ENCODE measurements at places on chromosomes 13 and 19. TPM values are rescaled to one million over a fixed set of nuclear protein-coding genes. Genes with fewer than 3 reads are reported as not detected.

ASF1B gene
- total RNA-seq: 0.14 TPM

FXYD7 gene
- not detected for total RNA-seq

SYDE1 gene
- 46.6 TPM for total RNA-seq

ZNF546 gene
- 5.8 TPM for total RNA-seq

CATSPERD gene
- total RNA-seq: not detected

LRG1 gene
- 13.5 TPM for total RNA-seq

DNA sequence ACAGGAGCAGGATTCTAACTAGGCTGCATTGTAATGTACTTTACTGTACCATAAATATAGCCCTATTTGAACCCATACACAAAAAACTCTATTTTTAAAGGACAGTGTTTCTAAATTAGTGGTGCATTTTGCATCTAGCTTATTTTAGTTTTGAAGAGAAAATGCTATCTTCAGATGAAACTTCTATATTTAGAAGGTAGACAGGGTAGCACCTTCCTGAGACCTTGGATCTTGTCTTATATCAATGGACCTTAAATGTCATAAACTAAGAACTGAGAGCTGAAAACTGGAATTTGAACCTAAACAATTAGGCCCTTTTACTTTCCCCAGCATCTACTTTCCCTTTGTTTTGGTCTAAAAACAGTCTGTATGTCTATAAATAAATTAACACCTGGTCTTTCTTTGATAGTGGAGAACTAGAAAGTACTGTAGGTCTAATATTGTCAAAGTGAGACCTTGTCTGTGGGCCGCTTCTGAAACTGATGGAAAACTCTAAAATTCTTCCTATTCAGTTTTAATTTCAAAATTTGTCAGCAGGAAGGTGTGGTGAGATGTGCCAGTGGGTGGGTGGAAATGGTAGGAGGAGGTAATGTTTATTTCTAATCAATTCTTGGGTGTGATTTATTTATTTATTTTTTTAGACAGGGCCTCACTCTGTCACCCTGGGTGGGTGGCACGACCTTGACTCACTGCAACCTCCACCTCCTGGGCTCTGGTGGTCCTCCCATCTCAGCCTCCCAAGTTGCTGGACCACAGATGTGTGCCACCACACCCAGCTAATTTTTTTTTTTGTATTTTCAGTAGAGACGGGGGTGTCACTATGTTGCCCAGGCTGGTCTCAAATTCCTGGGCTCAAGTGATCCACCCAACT lies 10.1 kb downstream of the COG3 start:
- DNase-seq: no peak
- H3K4me1 ChIP-seq: no peaks in the 10 kb centered on the region
- H3K27ac ChIP-seq: no peak overlapping the region
- H3K27me3 ChIP-seq: no peaks in the 10 kb centered on the region
- no peak overlapping the region for H3K4me3 ChIP-seq
- no peaks in the 10 kb centered on the region for H3K36me3 ChIP-seq

DNA sequence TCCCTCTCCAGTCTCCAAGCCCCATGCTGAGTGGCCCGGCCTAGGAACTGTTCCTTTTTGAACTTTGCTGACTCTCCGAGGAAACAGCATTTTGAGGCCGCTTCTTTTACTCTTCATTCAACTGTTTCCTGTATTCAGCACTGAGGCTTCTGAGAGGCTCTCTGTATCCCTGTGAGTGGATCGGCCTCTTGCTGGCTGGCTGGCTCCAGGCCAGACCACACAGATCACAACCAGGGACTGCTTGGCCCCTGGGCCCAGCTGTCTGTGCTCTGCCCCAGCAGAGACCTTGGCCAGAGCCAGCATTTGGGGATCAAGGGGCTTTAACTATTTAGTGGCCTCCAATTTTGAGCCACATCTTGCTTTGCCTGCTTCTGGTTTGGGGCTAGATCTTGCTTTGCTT lies 75.6 kb upstream of the KL start:
- H3K27ac ChIP-seq: no peak overlapping the region
- no peaks in the 10 kb centered on the region for H3K36me3 ChIP-seq
- no peak overlapping the region for H3K4me3 ChIP-seq
- H3K27me3 ChIP-seq: no peaks in the 10 kb centered on the region
- no peaks in the 10 kb centered on the region for H3K4me1 ChIP-seq

DNA sequence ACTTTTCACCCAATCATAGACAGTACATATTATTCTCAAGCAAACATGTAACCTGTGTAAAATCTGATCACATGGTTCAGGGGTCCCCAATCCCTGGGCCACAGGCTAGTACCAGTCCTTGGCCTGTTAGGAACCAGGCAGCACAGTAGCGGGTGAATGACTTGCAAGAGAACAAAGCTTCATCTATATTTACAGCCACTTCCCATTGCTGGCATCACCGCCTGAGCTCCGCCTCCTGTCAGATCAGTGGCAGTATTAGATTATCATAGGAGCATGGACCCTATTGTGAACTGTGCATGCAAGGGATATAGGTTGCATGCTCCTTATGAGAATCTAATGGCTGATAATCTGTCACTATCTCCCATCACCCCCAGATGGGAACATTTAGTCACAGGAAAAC lies 133.1 kb downstream of the MAB21L1 start:
- no peak overlapping the region for H3K27ac ChIP-seq
- H3K36me3 ChIP-seq: no peaks in the 10 kb centered on the region
- no peaks in the 10 kb centered on the region for H3K4me1 ChIP-seq

DNA sequence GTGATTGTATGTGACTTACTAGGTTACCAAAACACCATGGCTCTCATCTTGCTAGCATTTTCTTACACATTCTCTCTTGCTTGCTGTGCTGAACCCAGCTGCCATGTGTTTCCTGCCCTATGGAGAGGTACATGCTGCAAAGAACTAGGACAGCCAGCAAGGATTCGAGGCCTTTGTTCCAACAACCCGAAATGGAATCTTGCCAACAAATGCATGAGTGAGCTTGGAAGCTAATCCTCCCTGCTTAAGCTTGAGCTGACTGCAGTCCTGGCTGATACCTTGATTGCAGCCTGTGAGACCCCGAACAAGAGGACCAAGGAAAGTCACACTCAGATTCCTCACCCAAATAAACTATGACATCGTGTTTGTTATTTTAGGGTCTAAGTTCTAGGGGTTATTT lies 651.2 kb downstream of the SLITRK6 start:
- H3K27me3 ChIP-seq: no peaks in the 10 kb centered on the region
- no peaks in the 10 kb centered on the region for H3K36me3 ChIP-seq
- no peak overlapping the region for H3K4me3 ChIP-seq
- no peaks in the 10 kb centered on the region for H3K4me1 ChIP-seq
- no peak overlapping the region for H3K27ac ChIP-seq
- no peak for DNase-seq

- H3K27me3 ChIP-seq: no peaks in the 10 kb centered on the region
- no peaks in the 10 kb centered on the region for H3K4me1 ChIP-seq
- no peak for DNase-seq
- H3K36me3 ChIP-seq: no peaks in the 10 kb centered on the region
- no peak overlapping the region for H3K4me3 ChIP-seq
Measured at GRCh38 chr19:54029930-54030490, 33.7 kb downstream of the VSTM1 start.

DNA sequence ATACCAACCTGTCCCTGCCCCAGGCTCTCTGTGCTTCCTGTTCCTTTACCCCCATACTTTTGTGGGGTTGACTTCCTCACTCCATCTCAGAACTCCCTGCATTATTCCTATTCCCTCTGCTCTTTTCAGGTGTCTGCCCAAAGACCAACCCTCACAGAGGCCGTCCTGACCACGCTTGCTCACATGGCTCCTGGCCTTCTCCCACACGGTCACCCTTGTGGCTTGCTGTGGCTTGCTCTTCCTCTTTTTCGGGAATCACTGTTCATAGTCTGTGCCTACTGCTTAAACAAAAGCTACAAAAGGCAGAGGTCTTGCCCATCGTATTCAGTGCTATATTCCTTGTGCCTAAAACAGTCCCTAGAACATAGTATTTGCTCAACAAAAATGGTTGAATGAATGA lies 25.2 kb upstream of the ARGLU1 start:
- H3K4me3 ChIP-seq: no peak overlapping the region
- no peak overlapping the region for H3K27ac ChIP-seq
- no peaks in the 10 kb centered on the region for H3K27me3 ChIP-seq
- no peak for DNase-seq

GRCh38 chr13:19158526-19159174 lies 23.0 kb downstream of the TUBA3C start:
- no peak overlapping the region for H3K4me3 ChIP-seq
- no peak overlapping the region for H3K27ac ChIP-seq
- H3K36me3 ChIP-seq: no peaks in the 10 kb centered on the region
- no peaks in the 10 kb centered on the region for H3K4me1 ChIP-seq

GRCh38 chr19:1551068-1552040 lies 16.8 kb downstream of the MEX3D start:
- H3K4me3 ChIP-seq: no peak overlapping the region
- H3K36me3 ChIP-seq: no peaks in the 10 kb centered on the region
- no peak for DNase-seq
- no peak overlapping the region for H3K27ac ChIP-seq

GRCh38 chr19:53424968-53425597 lies 6.7 kb upstream of the ZNF761 start:
- H3K36me3 ChIP-seq: no peaks in the 10 kb centered on the region
- no peak overlapping the region for H3K27ac ChIP-seq
- no peaks in the 10 kb centered on the region for H3K4me1 ChIP-seq
- H3K27me3 ChIP-seq: no peaks in the 10 kb centered on the region
- DNase-seq: peak; percentile 16
- no peak overlapping the region for H3K4me3 ChIP-seq

GRCh38 chr19:4090356-4091220 lies 23.9 kb upstream of the ZBTB7A start:
- H3K4me3 ChIP-seq: no peak overlapping the region
- H3K27me3 ChIP-seq: no peaks in the 10 kb centered on the region
- no peaks in the 10 kb centered on the region for H3K4me1 ChIP-seq
- no peak overlapping the region for H3K27ac ChIP-seq
- no peak for DNase-seq
- H3K36me3 ChIP-seq: peaks cover 39% of the 10 kb centered on the region

DNA sequence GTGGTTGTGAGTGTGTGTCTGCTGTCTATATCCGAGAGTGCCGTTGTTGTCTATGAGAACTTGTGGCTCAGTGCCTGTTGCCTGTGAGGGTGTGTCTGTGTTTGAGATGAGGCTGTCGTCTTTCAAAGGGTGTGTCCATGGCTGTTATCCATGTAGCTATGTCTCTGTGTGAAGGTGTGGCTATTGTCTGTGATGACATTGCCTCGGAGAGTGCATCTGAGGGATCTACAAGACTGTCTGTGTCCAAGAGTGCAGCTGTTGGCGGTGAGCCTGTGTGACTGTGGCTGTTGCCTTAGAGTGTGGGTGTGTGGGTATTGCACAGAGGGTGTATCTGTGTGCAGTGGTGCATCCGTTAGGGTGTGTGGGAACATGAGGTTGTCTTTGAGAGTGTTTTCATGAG lies 4.9 kb downstream of the NUMBL start:
- H3K36me3 ChIP-seq: peaks cover 50% of the 10 kb centered on the region
- H3K4me3 ChIP-seq: no peak overlapping the region
- H3K27me3 ChIP-seq: no peaks in the 10 kb centered on the region
- no peak overlapping the region for H3K27ac ChIP-seq
- no peak for DNase-seq
- peaks cover 3% of the 10 kb centered on the region for H3K4me1 ChIP-seq

GRCh38 chr19:55241935-55242464 lies 13.4 kb upstream of the TMEM86B start:
- H3K27me3 ChIP-seq: no peaks in the 10 kb centered on the region
- no peak overlapping the region for H3K4me3 ChIP-seq
- no peak for DNase-seq
- H3K27ac ChIP-seq: no peak overlapping the region
- H3K4me1 ChIP-seq: no peaks in the 10 kb centered on the region
- H3K36me3 ChIP-seq: peaks cover 84% of the 10 kb centered on the region

GRCh38 chr13:45249662-45250061 lies 48.8 kb upstream of the KCTD4 start:
- no peaks in the 10 kb centered on the region for H3K27me3 ChIP-seq
- H3K36me3 ChIP-seq: no peaks in the 10 kb centered on the region
- H3K27ac ChIP-seq: no peak overlapping the region
- no peaks in the 10 kb centered on the region for H3K4me1 ChIP-seq
- H3K4me3 ChIP-seq: no peak overlapping the region
- no peak for DNase-seq

- no peak overlapping the region for H3K4me3 ChIP-seq
- H3K27ac ChIP-seq: no peak overlapping the region
- DNase-seq: no peak
- H3K4me1 ChIP-seq: no peaks in the 10 kb centered on the region
Measured at GRCh38 chr19:48703316-48703715, 7.5 kb downstream of the FUT2 start.

DNA sequence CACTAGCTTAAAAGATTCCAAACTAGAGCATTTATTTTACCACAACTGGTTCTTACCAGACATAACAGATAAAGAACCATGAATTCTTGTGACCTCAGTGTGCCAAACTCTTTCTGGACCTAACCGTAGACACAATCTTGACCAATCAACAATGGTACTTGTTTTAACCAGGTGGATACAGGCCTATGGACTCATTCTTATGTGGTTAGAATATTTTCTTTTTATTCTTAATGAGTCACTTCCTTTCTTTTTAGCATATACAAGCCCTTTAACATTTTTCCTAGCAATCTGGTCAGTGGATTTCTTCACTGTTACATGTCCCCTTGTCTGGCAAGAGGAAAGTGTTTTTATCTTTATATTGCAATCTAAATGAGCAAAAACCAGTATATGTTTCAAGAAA lies 792.1 kb upstream of the SPRY2 start:
- no peaks in the 10 kb centered on the region for H3K36me3 ChIP-seq
- no peak overlapping the region for H3K27ac ChIP-seq
- H3K4me1 ChIP-seq: no peaks in the 10 kb centered on the region
- no peak overlapping the region for H3K4me3 ChIP-seq
- H3K27me3 ChIP-seq: no peaks in the 10 kb centered on the region
- no peak for DNase-seq
